Peyer's patch (tissue), 4 donors: ENCODE measurements at places on chromosomes 3 and 15. TPM values are rescaled to one million over a fixed set of nuclear protein-coding genes. Genes with fewer than 3 reads are reported as not detected.

DNA sequence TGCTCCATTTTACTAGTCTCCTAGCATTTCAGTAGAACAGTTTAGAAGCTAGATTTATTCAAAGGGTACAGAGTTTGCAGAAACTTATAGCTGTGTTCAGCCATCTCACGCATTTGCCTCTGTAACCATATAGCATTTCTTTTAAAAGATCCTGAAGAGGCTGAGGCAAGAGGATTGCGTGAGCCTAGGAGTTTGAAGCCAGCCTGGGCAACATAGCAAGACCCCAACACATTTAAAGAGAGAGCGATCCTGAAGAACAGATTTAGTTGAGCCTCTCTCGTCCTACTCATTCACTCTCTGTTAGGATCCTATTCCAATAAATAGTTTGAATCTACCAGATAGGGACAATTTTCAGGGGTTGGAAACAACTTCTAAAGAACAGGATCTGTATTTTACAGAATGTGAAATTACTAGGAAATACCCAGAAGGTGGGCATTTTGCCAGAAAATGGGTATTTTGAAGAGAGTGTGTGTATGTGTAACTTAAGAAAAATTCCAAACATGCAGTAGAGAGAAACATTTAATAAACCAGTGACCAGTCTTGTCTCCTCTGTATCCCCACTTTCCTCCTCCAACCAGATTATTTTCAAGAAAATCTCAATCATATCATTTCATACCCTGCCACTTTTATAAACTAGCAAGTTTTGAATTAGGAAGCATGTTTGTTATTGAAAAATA is 4.5 kb downstream of the EIF3J start:
- no peak for DNase-seq

- DNase-seq: no peak
These were observed 1.2 kb downstream of the MLF1 start for GRCh38 chr3:158571969-158572765.

- no peak for DNase-seq
These were observed 91.6 kb downstream of the CACNA2D3 start for GRCh38 chr3:54213907-54214306.

GRCh38 chr3:38757721-38758120 is 58.3 kb downstream of the SCN10A start:
- no peak for DNase-seq

DNA sequence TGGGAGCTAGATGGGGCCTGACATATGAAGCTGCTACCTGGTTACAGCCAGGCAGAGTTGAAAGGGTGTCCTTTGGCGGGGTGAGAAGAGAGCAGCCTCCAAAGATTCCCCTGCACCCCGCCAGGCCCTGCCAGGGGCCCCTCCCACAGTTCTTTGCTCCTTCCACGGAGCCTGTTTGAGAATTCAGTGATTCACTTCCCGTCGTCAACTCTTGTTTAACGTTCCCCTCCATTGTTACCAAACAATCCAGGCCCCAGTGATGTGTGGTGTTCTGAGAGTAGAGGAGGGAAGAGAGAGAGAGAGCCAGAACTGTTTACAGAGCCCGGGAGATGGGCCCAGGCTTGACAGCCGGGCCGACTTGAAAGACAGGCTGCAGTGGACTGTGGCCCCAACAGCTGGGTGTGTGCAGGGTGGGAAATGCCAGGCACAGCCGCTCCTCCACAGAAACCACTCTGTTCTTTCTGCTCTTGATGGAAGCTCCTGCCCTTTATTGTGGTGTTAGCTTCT is 81.5 kb downstream of the SMAD3 start:
- peak; percentile 86 for DNase-seq

DNA sequence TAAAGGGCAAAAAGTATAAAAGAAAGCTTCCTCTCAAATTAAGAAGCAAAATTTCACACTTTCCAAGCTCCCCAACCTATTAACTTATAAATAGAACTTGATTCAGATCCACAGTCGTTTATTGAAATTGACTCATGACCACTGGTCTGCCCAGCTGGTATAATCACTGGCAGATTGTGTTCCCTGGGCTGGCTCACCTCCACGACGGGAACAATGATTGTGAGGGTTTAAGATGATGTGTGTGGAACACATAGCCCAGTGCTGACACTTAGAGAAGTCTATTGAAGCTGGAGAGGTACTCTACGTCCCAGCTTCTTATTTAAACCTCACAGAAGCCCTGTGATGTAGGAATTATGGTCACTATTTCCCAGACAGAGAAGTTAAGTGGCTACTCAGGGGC is 90.4 kb downstream of the MB21D2 start:
- no peak for DNase-seq

DNA sequence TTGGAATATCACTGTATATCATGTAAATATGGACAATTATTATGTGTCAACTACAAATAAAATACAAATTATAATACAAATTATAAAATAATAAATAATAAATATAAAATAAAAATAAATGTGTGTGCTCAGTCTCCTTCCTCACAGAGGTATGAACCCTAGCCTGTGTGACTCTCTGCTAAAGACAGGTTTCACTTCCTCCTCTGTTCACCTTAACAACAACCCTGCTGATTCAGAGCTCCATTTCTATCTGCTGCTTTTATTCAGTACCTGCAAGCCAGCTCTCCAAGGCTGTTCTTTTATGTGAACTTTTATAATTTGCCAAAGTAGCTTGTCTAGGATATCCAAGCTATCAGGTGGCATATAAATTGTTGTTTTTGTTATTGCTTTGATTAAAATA is 610.7 kb upstream of the GRM7 start:
- no peak for DNase-seq

DNA sequence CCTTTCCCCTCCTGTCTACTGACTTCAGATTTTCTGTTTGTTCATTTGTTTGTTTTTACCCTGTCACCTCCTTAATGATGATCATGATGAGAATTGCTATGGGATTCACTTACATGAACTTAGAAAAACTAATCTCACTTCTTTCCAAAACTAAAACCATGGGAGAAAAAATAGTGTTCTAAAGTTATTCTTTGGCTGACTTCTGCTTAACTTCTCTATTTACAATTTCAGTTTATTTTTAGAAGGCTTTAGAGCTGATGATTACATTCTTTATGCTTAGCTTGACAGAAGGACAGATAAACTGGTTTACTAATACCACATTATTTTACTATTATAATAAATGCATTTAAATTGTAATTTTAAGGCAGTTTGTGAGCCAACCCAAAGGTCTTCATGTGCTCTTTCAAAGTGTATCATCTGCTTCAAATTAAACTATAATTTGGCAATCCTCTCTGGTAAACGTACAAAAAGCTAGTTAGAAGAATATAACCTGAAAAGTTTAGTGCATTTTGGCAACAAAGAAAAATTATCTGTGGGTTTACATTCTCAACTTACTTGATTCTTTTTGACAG is 676.8 kb upstream of the UBE2E2 start:
- no peak for DNase-seq

GRCh38 chr15:78368651-78369050 is 28.5 kb downstream of the CRABP1 start:
- DNase-seq: no peak

DNA sequence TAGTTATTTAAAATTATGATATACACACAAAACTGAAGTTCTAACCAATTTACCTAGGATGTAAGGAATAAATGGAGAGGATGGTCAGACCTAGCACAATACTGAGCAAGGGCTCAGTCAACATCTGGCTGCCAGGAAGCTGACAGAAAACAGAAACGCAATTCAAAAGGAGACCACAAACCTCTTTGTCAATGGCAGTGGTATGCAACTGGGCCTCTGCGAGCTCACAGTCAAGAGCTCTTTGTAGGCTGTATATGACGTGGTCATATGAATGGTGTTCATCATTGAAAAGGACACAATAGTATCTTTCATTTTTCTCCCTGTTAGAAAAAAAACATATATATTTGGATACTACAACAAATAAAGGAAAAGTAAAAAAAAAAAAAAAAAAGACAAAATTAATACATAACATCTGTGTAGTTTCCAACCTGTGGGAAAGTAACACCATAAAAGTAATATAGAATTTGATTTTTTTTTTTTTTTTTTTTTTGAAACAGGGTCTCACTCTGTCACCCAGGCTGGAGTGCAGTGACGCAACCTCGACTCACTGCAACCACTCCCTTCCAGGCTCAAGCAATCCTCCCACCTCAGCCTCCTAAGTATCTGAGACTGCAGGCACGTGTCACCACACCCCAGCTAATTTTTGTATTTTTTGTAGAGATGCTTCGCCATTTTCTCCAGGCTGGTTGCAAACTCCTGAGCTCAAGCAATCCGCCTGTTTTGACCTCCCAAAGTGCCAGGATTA is 37.9 kb downstream of the UBR1 start:
- no peak for DNase-seq

DNA sequence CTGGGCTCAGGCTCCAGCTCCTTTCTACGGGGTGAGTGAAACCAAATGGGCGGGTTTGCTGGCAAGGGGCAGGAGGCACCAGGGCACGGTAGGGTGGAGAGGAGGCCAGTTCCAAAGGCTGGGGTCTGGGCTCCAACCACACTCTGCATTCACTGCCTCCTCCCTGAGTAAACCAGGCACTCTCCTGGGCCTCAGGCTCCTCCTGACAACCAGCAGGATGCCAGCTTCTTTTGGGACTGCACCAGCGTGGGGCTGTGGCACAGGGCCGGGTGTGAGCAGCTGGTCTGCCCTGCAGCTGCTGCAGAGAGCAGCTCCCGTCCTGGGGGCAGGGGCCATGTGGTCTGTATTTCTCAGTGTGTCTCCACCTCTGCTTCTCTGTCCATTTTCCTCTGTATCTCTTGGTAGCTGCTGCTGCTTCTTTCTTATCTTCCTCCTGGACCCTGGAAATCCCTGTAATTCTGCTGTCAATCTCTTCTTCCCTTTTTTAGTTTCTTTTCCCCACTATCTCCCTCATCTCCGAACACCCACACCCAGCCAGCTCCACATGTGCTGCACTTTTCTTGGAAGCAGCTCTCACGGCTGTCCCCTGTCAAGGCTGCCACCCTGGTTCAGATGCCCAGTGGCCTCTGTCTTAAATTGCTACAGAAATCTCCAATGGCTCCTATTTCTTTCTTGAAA is 54.9 kb upstream of the TBC1D21 start:
- DNase-seq: no peak

DNA sequence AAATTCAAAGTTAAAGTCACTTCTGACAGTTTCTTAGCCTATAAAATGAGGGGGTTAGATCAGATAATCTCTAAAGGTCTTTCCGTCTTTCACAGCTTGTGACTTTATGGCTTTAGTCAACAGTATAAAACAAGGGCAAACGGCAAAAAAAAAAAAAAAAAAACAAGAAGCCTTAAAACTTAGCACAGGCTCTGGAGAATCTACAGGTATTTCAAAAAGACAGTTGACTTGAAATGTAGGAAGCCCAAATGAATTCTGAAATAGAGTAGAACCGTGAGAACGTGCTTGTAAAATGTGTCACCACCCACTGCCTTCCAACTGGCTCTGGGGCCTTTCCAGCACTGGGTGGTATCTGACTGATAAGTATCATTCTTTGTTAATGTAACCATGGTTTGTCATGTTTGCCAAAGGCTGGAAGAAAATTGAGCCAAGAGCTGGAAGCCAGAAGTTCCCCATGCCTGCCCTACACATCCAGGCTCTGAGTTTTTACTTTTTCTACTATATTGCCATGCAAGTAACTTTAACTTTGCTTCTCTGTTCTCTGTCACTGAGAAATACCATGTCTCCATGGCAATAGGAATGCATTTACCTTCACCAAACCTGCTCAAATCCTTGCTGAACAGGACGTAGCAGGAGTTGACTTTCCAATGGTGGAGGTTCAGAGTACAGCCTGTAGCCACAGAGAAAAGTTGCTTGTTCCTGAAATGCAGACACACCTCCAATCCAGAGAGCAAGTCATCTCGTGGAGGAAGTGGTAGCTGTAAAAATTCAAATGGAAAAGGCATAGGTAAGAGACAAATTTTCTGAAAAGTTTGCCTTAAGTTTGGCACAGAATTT is 35.8 kb upstream of the THSD4 start:
- DNase-seq: no peak

GRCh38 chr3:197847866-197848401 is 56.9 kb downstream of the LRCH3 start:
- DNase-seq: no peak

- DNase-seq: no peak
These were observed 99.7 kb upstream of the DAZL start for GRCh38 chr3:16704941-16705340.

DNA sequence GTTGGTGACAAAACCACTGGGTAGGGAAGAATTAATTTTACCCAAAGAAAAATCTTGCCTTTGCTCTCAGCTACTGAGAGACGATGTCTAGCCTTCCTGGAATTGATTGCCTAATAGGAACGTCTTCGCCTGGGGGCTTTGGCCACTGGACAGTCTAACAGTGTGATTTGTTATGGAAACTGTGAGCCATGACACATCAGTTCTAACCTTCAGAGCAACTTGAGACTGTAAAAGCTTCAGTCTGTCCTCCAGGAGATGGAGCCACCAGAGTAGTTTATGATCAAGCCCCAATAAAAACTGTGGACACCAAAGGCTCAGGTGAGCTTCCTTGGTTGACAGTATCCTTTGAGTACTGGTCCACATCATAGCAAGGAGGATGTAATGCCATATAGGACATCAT is 235.8 kb upstream of the TMCO5A start:
- DNase-seq: no peak

The PIGBOS1 gene
- 7.4 TPM for total RNA-seq

The MGLL gene
- total RNA-seq: 56.1 TPM

The ALPK3 gene
- 7.0 TPM for total RNA-seq

The DISP2 gene
- 27.5 TPM for total RNA-seq

The KLHDC8B gene
- 9.1 TPM for total RNA-seq

The KLHL40 gene
- total RNA-seq: not detected

The TMEM44 gene
- 24.8 TPM for total RNA-seq

The GPR156 gene
- not detected for total RNA-seq

The IL16 gene
- total RNA-seq: 8.1 TPM

The TRH gene
- total RNA-seq: not detected
